ENCODE measurements at places on chromosomes 1 and 21. TPM values are rescaled to one million over a fixed set of nuclear protein-coding genes. Genes with fewer than 3 reads are reported as not detected.

- DNase-seq, result no peak
- no peak overlapping the region for H3K27ac ChIP-seq
- no peak overlapping the region for H3K4me3 ChIP-seq
- no peaks in the 10 kb centered on the region for H3K4me1 ChIP-seq
- no peaks in the 10 kb centered on the region for H3K27me3 ChIP-seq
These were observed 12.3 kb downstream of the SERTAD4 start for GRCh38 chr1:210244746-210245367.

GRCh38 chr1:17523321-17524041 is 16.0 kb upstream of the ARHGEF10L start:
- no peaks in the 10 kb centered on the region for H3K36me3 ChIP-seq
- H3K4me3 ChIP-seq, result no peak overlapping the region

- H3K4me1 ChIP-seq, result no peaks in the 10 kb centered on the region
- no peak for DNase-seq
- H3K27me3 ChIP-seq, result no peaks in the 10 kb centered on the region
- no peak overlapping the region for H3K4me3 ChIP-seq
- no peak overlapping the region for H3K27ac ChIP-seq
These were observed 427.0 kb downstream of the SMYD3 start for GRCh38 chr1:246080031-246080430.

NUP210L gene
- total RNA-seq, result not detected

All from H1 (cell line).